Stimulated activated CD4-positive, alpha-beta T cell treated with anti-CD3 and anti-CD28 coated beads, TNF-alpha, amount 100 ng/mL, for 48 hours (primary cell): ENCODE measurements at places on chromosomes 11 and 22.

DNA sequence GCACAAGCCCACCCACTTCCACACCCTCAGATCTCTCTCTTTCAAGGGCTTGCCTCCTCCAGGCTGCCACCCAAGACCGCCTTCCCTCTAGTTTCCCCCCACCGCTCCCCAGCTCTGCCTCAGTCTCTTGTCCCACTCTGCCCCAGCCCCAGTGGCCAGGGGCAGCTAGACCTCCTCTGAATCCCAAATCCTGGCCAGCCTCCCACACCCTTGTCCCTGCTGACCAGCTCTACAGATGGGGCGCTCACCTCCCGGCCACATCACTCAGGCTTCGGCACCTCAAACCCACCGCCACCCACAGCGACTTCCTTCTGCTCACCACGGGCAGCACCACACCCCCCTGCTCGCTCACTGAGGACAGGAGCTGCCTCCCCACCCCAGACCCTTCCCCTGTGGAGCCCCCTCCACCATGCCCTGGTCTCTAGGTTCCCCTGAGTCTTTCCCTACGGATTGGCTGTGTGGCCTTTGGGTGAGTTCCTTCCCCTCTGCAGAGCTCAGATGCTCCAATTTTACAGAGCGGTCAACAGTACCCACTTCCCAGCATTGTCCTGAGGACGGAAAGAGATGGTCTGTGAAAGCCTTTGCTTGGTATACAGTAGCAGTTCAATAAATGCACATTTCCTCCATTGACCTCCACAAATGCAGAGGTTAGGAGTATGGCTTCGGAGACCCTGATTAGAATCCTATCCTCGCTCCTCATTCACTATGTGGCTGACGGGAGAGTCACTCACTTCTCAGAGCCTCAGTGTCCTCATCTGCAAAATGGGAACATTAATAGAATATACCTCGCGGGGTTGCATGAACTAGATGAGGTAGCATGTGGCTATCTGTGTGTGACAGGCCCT lies 11.5 kb upstream of the SPI1 start:
- no peak for DNase-seq

DNA sequence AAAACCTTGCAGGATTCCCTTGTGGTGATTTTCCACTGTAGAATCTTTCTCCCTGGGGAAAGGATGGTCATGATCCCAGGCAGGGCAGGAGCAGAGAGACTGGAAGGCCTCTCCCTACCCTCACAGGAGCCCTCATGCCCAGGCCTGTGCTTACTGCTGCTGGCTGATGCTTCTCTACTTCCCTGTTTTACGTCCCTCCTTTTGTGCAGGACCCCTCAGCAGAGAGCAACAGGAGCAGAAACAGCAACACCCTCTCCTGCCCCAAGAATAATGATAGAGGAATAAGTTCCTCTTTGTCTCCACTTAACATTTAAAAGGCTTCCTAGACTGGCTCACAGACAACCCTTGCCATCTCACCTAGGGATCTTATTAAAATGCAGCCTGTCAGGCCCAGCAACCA lies 3.6 kb downstream of the ISX start:
- no peak for DNase-seq

- no peak for DNase-seq
These were observed at the start of gene MOV10L1 for GRCh38 chr22:50089682-50090411. Gene MOV10L1 (plus strand): TSS chr22:50090006. CDS start chr22:50090089, 83 bp downstream.

GRCh38 chr11:92401520-92401919 lies 176.9 kb downstream of the FAT3 start:
- no peak for DNase-seq

GRCh38 chr11:2219318-2220017 lies 47.9 kb upstream of the TH start:
- DNase-seq, result no peak

GRCh38 chr22:48923996-48924395 lies 903.7 kb downstream of the BRD1 start:
- DNase-seq, result no peak

DNA sequence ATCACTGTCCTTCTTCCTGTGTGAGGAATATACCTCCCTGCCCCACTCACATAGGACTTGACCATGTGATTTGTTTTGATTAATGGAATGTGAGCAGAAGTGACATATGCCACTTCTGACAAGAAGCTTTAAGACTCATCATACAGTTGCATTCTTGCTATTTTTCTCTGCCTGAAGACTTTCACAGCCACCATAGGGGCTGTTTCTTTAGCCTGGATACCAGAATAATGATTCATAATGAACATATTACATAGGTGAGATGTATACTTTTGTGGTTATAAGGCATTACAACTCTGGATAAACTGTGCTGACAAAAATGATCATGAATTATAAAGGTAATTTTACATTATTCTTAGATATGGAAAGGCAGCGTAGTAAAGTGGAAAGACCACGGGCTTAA lies 798.0 kb downstream of the DLG2 start:
- no peak for DNase-seq

DNA sequence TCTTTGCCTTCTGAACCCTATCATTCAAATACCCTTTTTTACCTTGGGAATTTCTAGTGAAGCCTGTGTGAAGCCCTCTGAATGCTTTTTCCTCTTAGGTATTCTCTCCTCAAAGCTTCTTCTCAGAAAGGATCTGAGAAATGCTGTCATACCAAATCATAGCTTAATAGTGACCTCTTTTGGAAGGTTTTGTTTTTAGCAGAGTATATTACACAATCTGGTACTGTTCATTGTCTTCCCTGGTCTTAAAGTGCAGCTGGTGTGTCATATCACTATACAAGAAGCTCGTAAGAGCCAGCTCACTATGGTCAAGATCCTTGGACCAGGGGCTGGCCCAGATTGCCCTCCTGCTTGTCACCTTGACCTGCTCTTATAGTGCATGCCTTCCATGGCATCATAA lies 204.4 kb upstream of the ANO5 start:
- DNase-seq, result no peak

- peak; percentile 97 for DNase-seq
These were observed at the start of the genes LRRC51 and NUMA1 for GRCh38 chr11:72080326-72081183. Gene LRRC51 (plus strand): TSS chr11:72080850. CDS start chr11:72089084, 8,234 bp downstream. Gene NUMA1 (minus strand): TSS chr11:72080542. CDS start chr11:72035943, 44,599 bp downstream.

GRCh38 chr11:288478-289397 lies at the start of gene PGGHG:
Gene PGGHG (plus strand): TSS chr11:289126. CDS start chr11:289817, 691 bp downstream.
- DNase-seq, result no peak

- no peak for DNase-seq
These were observed 12.9 kb downstream of the ROBO3 start for GRCh38 chr11:124877910-124878758.

GRCh38 chr11:131802440-131803115 lies 432.2 kb downstream of the NTM start:
- DNase-seq, result no peak

GRCh38 chr11:65708451-65708850 lies 3.6 kb upstream of the KAT5 start:
- DNase-seq, result no peak

- DNase-seq, result no peak
These were observed 162.8 kb downstream of the RCN1 start for GRCh38 chr11:32253706-32254105.

GRCh38 chr22:20089226-20089976 lies 9.4 kb downstream of the DGCR8 start:
- DNase-seq, result no peak

DNA sequence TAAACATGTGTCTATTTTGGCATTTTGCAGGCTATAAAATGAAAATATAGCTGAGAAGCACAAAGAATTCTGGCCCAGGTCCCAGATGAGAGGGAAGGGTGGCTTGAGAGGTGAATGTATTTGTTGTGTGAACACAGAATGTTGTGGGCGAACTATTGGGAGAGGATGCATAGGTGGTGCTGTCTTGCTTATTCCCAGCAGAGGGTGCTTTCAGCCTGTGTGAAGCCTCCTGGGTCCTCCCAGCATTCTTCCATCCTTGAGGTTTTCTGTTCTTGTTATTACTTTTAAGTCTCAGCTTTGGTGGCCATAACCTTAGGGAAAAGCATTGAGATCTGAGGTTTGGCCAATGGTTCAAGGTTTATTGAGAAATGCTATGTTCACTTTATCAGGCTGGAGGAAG lies 108.7 kb upstream of the SNX19 start:
- no peak for DNase-seq

- DNase-seq, result no peak
These were observed 64.7 kb downstream of the DGCR2 start for GRCh38 chr22:19057539-19057938.

- DNase-seq, result no peak
These were observed 4.6 kb downstream of the DDB1 start for GRCh38 chr11:61328351-61328750.

DNA sequence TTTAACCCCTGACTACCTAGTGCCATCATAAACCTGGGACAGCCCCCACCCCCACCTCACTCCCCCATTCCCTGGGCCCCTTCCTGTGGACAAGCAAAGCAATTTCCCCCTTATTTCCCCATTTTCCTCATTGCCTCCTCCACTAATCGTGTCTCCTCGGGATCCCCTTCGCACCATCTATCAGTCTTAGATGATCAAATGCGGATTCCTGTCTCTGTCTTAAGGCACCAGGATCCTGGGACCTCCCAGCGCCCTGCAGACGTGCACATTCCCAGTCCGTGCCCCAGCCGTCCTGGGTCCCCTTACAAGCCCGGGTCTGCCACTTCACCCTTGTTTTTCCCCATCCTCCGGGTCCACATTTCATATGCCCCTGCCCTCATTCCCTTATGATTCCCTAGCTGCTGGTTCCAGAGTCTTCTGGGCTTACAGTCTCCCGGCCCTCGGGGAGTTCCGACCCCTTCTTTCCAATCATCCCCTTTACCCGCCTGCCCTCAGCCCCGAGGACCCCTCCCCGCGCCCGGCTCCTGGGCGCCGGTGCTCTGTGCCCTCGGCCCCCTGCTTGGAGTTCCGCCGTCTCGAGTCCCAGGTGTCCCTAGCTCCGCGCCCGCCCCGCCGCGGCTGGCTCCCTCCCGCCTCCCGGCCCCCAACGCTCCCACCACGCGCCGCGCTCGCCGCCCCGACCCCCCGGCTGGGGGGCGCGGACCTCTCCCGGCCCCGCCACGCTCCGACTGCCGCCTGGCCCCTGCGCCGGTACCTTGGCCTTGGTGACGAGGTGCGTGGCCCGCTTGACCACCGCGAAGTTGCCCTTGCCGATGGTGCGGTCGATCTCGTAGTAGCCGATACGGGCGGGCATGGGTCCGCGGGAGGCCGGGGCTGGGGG lies 599 bp downstream of the SIK3 start:
- DNase-seq, result peak; percentile 18

DNA sequence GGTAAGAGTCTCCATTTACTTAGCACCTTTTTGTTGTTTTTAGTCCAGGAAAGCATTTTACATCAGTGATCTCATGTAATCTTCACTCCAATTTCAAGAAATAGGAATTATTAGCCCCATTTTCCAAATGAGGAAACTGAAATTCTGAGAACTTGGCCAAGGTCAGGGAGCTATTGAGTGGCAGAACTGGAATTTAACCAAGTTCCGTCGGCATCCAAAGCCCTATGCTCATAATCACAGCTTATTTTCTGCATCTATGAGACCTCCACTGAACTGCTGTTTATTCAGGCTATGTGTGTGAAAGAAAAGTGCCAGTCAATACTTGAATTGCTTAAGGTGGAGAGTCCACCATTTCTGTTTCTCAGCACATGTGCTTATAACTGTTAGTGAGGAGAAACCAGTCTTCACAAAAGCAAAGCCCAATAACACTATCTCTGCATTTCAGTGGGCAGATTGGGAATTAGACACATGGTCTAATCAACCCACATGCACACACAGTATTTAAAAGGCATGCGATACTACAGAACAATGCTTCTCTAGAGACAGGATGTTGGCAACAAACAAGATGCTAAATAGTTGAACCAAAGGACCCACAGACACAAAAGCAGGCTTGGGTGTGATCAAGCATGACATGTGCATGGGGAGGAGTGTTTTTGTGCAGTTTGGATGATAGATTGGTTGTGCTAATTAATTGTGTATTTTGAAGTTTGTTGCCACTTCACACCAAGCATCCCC lies 780.6 kb downstream of the OPCML start:
- DNase-seq, result no peak

- DNase-seq, result no peak
These were observed 567.3 kb downstream of the MIAT start for GRCh38 chr22:27224485-27225374.

DNA sequence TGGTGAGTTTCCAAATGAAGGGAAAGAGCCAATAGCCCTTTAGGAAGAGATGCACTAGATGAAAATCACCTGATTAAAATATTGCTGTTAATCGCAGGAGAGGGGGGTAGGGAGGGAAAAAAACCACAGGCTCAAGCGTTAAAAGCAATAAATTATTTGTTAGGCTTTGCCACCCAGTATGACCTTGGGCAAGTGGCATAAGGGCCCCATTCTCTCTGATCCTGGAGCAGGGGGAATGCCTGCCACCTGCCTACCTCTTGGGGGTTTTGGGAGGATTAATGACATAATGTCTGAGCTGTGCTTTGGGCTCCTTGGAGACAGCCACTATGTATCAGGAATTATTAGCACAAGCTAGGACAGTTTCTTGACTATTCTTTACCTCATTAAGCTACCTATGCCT lies 80.0 kb downstream of the ZNRF3 start:
- no peak for DNase-seq

GRCh38 chr11:59573216-59573615 lies 42.4 kb downstream of the OSBP start:
- DNase-seq, result no peak

- no peak for DNase-seq
These were observed 109.5 kb downstream of the TMPRSS5 start for GRCh38 chr11:113596658-113597057.

- no peak for DNase-seq
These were observed 10.7 kb downstream of the LRP4 start for GRCh38 chr11:46907606-46908005.

- DNase-seq, result no peak
These were observed 28.4 kb upstream of the TSPAN18 start for GRCh38 chr11:44698252-44698912.
